NCI-H2081 (cell line): ENCODE measurements at places on chromosomes 1 and 21.

DNA sequence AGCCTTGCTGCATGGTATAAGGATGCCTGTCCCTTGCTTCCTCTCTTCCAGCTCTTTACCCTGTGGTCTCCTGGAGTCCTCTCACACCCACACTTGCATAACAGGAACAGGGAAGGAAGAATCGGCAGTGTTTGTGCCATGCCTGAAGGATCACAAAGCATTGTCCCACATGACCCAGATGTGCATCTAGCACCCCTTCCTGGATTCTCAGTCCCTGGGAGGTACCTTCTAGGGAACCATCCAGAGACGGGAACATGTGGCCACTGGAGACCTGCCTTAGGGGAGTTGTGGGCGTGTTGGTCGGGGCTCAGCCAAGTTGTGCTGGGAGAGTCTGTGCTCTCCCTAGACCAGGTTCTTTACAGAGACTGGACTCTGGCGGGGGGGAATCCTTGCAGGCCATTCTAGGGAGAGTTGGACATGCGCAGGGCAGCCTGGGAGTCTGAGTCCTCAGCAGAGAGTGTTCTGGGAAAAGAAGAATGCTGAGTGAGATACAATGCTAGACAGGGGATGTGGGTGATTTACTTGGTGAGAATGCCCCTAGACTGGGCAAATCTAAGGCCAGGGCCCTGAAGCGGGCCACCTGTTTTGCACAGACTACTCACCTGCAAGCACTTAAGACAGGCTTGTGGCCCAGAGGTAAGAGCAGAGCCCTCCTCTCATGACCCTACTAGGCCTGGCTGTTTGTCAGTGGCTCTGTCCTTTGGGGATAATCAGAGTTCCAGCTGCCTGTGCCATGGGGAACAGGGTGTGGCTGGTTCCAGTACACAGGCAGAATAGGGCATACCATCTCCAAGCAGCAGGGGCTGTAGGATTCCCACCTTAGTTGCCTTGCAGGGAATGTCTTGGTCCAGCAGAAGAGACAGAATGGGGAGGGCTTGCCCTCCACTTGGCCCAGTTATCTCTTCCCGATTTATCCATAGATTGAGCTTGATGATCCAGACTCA is 89.8 kb downstream of the MAN1C1 start:
- DNase-seq = no peak

DNA sequence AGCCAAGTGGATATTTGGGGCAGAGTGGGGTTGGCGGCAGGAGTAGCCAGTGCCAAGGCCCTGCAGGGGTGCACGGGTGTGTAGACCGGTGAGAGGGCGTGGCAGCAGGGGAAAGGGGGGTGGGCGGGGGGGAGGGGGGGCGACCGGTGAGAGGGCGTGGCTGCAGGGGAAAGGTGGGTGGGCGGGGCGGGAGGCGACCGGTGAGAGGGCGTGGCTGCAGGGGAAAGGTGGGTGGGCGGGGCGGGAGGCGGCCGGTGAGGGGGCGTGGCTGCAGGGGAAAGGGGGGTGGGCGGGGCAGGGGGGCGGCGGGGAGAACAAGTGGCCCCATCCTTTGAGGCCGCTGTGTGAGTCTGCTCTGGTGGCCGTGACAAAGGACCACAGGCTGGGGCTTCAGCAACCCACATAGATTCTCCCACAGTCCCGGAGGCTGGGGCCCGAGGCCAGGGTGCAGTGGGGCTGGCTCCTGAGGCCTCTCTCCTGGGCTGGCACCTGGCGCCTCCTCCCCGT is 25.8 kb downstream of the RRP1 start:
- no peak for DNase-seq

GRCh38 chr21:40143822-40144525 is 276.7 kb downstream of the PCP4 start:
- peak; percentile 46 for DNase-seq

DNA sequence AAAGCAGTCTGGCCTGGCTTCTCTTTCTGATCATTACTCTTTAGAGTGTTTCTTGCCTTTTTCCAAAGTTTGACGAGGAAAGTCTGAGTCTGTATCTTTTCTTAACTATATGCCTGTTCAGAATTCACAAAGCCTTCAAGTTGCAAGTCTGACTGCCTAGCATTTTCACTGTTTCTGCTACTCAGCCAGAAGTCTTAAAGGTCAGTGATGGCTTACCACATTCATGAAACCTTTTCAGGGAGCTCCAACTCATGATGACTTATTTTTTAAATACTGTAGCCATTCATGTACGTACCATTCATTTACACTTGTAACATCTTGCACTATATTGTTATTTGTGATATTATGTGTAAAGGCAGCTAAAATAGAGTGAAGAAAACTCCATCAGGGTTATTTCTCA is 58.2 kb downstream of the TNFSF4 start:
- no peak for DNase-seq

DNA sequence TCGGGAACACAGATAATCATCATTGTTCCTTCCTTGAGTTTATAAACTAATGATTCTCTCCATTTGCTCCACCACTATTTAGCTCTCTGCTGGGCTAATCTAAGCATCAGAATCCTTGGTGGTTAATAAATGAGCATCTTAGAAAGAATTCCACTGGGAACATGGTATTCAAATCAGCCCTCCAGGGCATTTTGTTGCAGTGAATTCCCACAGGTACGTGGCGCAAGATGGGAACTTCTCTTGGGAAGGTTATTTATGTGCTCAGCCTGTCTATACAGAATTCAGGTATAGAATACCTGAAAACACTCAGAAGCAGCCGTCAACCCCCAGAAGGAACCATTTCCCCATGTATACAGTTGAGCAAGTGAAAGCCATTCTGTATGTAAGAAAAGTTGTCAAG is 131.5 kb downstream of the NTNG1 start:
- no peak for DNase-seq

GRCh38 chr1:157368363-157368762 is 184.0 kb downstream of the FCRL5 start:
- no peak for DNase-seq

DNA sequence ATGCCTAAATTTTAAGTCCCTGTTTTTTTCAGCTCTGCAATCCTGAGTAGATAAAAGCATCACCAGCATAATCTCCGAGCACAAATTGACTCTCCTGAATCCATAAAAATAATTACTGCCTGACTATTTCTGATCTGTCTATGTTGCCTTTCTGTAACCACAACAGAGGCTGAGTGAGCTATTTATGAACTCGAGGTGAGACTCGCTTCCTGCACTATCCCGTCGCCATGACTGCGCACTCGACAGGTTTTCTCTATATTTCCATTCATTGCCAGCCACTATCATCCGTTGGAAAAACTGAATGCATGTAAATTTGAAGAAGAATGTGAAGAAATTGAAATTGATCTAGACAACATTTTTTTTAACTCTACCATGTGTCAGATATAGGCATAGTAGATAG is 897.2 kb downstream of the ADGRL2 start:
- DNase-seq = peak; percentile 51

- DNase-seq = no peak
These were observed 186.1 kb upstream of the B3GALT2 start for GRCh38 chr1:193372553-193372952.

DNA sequence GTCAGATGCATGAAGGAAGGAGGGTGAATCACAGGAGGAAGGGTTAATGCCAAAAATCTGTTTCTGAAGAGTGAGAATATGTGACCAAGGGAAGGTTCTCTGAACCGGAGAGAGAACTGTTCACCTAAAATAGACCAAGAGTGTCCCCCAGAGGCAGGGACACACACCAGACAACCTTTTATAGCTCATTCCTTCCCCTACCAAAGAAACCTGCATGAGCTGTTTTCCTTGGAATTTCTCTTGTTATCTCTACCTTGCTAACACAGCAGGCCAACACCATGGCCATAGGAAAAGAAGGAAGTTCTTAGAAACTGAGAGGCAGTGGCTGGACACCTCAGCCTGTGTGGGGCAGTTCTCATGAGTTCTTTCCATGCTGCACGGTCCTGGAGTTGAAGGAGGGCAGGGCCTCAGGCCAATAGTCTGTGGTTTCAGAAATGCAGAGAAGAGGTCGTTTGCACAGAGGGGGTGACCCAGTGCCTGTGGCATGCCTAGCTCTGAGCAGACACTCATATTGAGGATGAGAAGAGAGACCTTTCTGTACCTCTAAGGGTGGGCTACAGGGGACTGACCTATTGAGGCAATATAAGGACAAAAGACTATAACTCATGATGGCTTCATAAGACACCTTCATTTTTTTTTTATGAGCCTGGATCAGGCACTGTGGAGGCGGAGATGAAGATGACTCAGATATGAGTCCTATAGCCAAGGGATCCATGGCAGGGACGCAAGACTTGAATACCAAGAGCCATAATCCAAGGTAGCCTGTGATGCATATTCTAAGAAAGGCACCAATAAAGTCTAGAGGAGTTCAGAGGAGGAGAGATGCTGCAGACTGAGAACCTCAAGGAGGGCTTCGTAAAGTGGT is 39.4 kb downstream of the IGFN1 start:
- no peak for DNase-seq

DNA sequence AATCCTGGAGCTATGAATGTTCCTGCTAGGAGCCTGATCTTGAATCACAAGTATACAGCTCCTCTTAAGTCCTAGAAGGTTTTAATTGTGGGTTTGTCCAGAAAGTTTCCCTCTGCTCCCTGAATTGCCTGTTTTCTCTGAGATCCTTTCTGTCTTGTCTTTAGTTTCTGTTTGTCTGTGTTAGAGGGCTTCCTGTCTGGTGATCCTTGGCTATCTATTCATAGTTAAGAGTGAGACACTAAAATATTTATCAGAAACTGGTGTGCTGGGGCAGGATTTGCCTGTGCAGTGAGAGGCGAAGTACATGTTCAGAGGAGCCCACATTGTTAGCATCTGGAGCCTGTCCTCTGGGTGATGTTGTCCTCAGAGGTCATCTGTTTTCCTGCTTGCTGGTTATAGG is 45.4 kb downstream of the ETS2 start:
- no peak for DNase-seq

DNA sequence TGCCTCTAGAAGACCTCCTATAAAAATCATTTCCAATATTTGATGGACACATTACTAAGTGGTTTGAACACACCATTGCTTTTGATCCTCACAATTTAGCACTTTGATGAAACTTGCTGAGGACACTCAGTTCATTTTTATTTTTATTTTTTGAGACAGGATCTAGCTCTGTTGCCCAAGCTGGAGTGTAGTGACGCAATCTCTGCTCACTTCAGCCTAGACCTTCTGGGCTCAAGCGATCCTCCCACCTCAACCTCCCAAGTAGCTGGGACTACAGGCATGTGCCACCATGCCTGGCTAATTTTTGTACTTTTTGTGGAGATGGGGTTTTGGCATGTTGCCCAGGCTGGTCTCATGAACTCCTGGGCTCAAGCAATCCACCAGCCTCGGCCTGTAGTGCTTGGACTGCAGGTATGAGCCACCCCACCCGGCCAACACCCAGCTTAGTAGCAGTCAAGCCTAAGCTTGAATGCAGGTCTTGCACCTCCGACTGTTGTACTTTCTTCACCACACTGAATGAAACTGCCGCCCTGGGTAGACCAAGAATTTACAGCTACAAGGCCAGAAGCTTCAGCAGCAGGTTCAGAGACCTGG is 24.8 kb upstream of the ATP2B4 start:
- no peak for DNase-seq

DNA sequence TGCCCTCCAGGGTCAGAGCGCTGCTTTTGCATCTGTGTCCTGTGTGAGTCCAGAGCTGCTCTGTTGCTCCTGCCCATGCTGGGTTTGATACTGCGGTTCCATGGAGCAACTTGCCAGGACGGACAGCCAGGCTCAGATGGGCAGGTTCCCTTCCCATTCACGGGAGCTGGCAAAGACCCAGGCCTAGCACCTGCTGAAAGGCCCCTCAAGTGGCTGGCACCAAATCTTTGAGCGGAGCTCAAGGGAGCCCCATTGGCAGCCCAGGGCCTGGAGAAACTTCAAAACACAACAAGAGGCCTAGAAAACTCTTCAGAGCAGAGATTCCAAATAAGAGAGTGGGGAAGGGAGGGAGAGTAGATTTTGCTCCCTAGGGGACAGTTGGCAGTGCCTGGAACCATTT is 97.2 kb downstream of the ACTL8 start:
- DNase-seq = no peak

GRCh38 chr1:27361044-27361402 is 5.7 kb downstream of the MAP3K6 start:
- DNase-seq = no peak

DNA sequence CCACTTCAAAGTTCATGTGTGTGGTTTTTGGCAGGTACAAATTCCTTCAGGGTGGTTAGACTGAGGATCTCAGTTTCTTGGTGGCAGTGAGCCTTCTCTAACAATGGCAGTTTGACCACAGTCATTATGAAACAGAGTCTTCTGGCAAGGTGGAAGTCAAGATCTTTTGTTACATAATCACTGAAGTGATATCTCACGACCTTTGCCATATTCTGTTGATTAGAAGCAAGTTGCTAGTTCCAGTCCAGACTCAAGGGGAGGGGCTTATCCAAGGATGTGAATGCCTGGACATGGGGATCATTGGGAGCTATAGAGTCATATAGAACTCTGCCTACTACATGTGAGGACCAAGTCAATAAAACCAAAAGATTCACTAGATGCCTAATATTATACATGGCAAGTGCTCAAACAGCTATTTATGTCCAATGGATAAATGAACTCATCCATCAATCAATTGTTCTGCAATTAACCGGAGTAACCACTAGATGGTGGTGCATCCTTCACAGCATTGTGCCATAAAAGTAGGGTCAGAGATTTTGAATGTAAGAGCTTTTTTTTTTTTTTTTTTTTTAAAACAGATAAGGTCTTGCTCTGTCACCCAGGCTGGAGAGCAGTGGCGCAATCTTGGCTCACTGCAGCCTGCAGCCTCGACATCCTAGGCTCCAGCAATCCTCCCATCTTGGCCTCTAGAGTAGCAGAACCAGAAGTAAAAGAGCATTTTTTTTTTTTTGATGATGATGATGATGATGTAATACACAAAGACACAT is 131.9 kb downstream of the CRB1 start:
- peak; percentile 59 for DNase-seq

DNA sequence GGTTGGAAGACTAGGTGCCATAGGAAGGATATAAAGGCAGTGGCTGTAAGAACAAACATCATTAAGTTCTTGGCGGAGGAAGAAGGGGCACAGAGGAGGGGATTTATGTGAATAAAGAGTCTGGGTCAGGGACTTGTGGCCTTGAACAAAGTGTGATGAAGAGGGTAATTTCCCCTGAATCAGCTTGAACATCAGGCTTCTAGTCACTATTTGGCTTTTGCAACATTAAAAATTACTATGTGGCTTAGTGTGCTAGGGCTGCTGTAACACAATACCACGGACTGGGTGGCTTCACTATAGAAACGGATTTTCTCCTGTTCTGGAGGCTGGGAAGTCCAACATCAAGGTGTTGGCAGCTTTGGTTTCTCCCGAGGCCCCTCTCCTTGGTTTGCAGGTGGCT is 70.5 kb upstream of the CNIH3 start:
- no peak for DNase-seq

- no peak for DNase-seq
These were observed 36.1 kb upstream of the KHDRBS1 start for GRCh38 chr1:31977385-31978131.
